AG04449 (cell line): ENCODE measurements at places on chromosomes 4 and X.
A peak's percentile ranks its signal among the peaks of the same experiment; 100 is the strongest.

- no peak for DNase-seq
These were observed 1.5 kb downstream of the NMU start for GRCh38 chr4:55634417-55635128.

GRCh38 chr4:21952549-21952948 is 4.0 kb upstream of the KCNIP4 start:
- no peak for DNase-seq

- no peak for DNase-seq
These were observed 21.5 kb downstream of the RTL5 start for GRCh38 chrX:72110051-72110875.

DNA sequence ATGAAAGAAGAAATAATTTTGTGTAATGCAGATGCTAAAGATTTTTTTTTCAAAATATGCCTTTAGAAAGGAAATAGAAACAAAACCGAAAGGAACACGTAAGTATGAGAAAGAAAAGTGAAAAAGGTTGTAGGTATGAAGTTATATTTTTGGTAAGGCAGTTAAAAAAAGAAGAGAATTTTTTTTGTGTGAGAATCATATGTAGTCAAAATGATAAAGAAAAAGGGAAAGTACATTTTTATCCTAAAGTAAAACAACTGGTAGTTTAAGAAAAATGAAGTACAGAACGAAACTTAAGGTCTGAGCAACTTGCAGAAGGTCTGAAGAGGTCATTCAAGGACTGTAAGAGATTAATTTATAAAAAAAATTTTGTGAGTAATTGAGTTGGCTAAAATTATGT is 164.0 kb upstream of the TRAM1L1 start:
- no peak for DNase-seq

DNA sequence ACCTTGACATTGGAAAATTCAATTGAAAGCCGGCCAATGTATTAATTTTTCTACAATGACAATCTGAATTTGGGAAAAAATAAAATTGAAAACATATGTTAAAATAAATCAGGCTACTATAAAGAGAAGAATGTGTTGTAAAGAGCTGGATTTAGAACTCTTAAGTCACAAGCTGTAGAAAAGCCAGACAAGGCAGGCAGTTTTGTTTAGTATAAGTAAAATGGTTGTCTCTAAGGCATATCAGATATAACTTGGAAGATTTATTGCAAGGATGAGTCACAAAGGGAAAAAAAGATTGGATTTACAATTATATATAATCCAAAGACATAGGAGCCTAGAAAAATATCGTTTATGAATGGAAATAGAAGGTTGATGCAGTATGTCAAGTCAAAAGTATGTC is 549.1 kb upstream of the EPHA5 start:
- no peak for DNase-seq

- peak; percentile 4 for DNase-seq
These were observed 396.7 kb downstream of the FSTL5 start for GRCh38 chr4:161767116-161767515.

DNA sequence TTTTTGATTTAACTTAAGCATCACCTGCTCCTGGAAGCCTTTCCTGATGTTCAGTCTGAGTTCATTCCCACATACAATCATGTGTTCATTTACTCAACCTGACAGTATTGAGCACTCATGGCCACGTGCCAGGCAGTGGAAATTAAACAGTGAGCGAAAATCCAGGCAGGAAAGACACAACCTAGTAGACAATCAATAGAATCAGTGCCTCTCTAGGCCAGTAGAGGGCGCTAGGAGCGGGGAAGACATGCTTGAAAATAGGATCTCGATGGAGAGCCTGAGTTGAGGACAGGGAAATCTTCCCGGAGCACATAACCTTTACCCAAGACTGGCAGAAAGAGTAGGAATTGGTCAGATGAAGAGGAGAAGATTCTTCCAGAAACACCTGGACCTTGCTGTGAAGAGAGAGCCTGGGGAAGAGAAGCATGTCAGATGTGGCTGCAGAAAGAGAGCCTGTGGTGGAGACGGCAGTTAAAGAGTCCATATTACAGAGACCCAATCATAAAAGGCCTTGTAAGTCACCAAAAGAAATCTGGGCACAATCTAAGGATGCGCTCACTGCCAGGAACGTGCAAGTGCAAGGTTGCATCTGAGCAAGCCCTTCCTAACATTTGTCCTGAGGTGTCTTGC is 103.5 kb downstream of the LDB2 start:
- DNase-seq, result no peak
